ENCODE measurements at places on chromosomes 3 and 15. TPM values are rescaled to one million over a fixed set of nuclear protein-coding genes. Genes with fewer than 3 reads are reported as not detected.

DNA sequence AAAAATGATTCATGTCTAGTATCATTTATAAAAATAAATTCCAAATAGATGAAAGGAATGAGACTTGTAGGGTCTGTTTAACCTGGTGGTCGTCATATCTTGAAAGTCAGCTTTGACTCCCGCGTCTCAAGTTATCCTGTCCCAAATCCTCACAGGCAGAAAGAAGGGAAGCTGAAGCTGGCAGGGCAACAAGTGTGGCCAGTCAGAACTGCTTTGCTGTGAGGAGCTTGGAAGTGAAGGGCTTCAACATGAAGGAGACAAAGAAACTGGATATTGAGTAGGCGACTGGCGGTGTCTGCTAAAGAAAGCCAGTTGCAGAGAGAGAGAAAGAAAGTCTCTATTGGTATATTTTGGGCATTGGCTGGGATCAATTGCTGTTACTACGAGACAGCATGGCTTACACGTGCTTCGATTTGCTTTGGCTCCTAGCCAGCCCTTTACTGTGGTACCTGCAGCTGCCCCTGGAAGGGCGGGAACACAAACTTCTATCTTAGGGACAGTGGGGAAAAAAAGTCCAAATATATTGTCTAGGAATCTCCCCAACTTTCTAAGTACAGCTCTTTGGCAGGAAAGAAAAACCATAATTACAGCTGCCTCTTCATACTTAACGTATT, 107.2 kb downstream of the CHST2 start:
- no peak for DNase-seq

- DNase-seq = no peak
These were observed 403.9 kb upstream of the TBL1XR1 start for GRCh38 chr3:177601152-177601551.

KLHL40 gene
- total RNA-seq = 0.11 TPM

DNA sequence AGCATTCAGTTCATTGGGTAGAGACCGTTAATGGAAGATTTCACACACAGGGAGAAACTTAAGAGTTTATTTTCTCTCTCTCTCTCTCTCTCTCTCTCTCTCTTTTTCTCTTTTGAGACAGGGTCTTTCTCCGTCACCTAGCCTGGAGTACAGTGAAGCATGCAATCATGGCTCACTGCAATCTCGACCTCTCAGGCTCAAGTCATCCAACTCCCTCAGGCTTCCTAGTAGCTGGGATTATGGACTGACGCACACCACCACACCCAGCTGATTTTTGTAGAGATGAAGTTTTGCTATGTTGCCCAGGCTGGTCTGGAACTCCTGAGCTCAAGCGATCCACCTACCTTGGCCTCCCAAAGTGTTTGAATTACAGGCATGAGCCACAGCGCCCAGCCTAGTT, 1.6 kb downstream of the WDR72 start:
- DNase-seq = no peak

- no peak for DNase-seq
These were observed 25.6 kb downstream of the CPOX start for GRCh38 chr3:98567666-98568270.

RNF168 gene
- total RNA-seq = 21.3 TPM

DNA sequence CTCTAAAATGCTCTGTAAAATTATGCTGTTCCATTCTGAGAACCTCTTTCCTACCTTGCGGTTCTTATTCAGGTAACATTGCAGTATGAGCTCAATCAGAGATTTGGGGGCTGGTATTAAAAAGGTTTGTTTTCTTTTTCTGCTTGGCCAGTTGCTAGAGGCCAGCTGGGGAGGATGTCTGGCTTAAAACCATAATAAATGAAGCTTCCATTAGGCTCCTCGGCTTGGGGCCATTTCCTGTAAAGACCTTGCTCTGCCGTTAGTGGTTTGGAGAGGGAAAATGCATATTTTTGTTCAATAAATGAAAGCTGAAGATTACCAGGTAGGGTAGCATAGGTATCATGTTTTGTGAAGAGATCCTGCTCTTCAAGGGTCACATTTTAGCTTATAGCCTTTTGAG, 55.2 kb downstream of the MCTP2 start:
- DNase-seq = no peak

APOD gene
- 322 TPM for total RNA-seq

PIAS1 gene
- total RNA-seq = 21.5 TPM

CHRNA7 gene
- total RNA-seq = 1.3 TPM

GRCh38 chr3:128498127-128498626, 5.2 kb upstream of the GATA2 start:
- DNase-seq = no peak

FURIN gene
- 45.0 TPM for total RNA-seq

DNA sequence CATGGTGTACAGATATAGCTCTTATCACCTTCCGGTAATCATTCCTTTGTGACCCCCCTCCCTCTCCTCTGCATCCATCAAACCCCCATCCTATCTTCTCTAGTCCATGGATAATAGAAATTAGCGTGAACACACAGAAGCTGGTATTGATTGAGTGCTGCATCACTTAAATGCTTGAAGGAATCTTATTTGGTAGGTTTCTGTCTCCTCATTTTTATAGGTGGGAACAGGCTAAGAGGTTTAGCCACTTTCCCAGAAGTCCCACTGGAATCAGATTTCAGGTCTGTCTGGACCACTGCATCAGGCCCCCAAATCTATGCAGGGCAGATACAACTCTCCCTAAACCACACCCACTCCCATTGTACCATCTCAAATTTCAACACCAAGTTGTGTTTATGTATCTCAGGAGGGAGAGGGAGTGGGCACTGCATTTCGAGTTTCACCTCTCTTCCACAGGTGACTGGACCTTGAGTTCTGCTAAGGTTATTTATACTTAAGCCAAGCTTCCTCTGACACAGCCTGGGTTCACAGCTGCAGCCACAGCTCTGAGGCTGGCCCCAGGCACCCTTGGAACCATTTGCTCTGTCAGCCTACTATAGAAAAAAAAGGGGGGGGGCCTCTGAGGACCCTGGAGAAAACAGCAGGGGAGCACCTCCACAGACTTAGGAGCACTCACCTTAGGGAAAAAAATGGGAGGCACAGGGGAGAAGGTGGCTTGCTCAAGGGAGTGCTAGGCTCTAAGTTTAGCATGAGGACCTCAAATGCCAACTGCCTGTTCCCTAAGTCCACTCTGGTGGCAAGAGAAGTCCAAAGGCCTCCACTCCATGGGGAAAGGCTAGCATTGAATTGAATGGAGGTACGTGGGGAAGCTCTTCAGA, 2.1 kb upstream of the NMB start:
- DNase-seq = no peak

FHIT gene
- 21.5 TPM for total RNA-seq

HCN4 gene
- total RNA-seq = 16.6 TPM

CSPG4 gene
- total RNA-seq = 5.2 TPM
